Regular cardiac myocyte (primary cell): ENCODE measurements at places on chromosomes 5 and 9. TPM values are rescaled to one million over a fixed set of nuclear protein-coding genes. Genes with fewer than 3 reads are reported as not detected.

Gene PCDHGB2
- total RNA-seq, result 1.2 and 2.5 TPM in 2 replicates

Gene ADGRD2
- not detected in 2 replicates for total RNA-seq

Gene SUB1
- total RNA-seq, result 122 and 257 TPM in 2 replicates

Gene ERCC8
- total RNA-seq, result 18.6 and 23.8 TPM in 2 replicates

Gene AIF1L
- total RNA-seq, result 0.56 and 0.58 TPM in 2 replicates

Gene PCDHA12
- 0.28 TPM in 1 of 2 replicates, not detected in the other for total RNA-seq

Gene PRRX2
- total RNA-seq, result 3.9 and 4.6 TPM in 2 replicates

Gene LRRC70
- 0.56 and 1.2 TPM in 2 replicates for total RNA-seq

Gene ERMP1
- 9.4 and 23.4 TPM in 2 replicates for total RNA-seq

Gene PCDHA9
- total RNA-seq, result under 0.01 TPM in 2 replicates

Gene TAF11L10
- not detected in 2 replicates for total RNA-seq

Gene FOXD1
- total RNA-seq, result 6.5 and 7.1 TPM in 2 replicates

Gene HSD17B4
- total RNA-seq, result 140 and 282 TPM in 2 replicates

Gene LHX6
- under 0.01 TPM in 2 replicates for total RNA-seq

Gene CYLC2
- not detected in 2 replicates for total RNA-seq

Gene GPX3
- total RNA-seq, result 10.5 and 18.6 TPM in 2 replicates
